Naive thymus-derived CD8-positive, alpha-beta T cell (primary cell): ENCODE measurements at places on chromosomes 5 and 9.
A peak's percentile ranks its signal among the peaks of the same experiment; 100 is the strongest.

- DNase-seq, result no peak
These were observed 8.9 kb upstream of the ELOVL7 start for GRCh38 chr5:60852940-60853339.

GRCh38 chr9:130423272-130423671 is 21.5 kb upstream of the ASS1 start:
- DNase-seq, result no peak

DNA sequence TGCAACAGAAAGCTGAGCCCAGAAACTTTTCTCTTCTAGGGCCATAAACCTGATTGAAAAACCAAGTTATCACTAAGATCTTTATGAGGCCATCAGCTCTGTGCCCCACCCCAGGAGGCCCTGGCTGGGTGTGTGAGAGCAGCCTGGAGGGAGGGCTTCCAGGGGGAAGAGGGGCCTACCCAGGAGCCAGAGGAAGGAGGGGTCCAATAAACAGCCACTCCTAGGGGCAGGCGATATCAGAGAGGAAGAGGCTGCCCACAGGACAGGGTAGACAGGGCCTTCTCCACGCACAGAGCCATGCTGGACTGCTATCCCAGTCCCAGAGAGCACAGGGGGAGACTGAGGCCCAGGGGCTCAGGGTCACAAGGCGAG is 4.5 kb upstream of the CDX1 start:
- no peak for DNase-seq

GRCh38 chr9:19184144-19184917 is 46.2 kb upstream of the DENND4C start:
- DNase-seq, result peak; percentile 80

- no peak for DNase-seq
These were observed 14.2 kb upstream of the LARP1 start for GRCh38 chr5:154740957-154741356.

DNA sequence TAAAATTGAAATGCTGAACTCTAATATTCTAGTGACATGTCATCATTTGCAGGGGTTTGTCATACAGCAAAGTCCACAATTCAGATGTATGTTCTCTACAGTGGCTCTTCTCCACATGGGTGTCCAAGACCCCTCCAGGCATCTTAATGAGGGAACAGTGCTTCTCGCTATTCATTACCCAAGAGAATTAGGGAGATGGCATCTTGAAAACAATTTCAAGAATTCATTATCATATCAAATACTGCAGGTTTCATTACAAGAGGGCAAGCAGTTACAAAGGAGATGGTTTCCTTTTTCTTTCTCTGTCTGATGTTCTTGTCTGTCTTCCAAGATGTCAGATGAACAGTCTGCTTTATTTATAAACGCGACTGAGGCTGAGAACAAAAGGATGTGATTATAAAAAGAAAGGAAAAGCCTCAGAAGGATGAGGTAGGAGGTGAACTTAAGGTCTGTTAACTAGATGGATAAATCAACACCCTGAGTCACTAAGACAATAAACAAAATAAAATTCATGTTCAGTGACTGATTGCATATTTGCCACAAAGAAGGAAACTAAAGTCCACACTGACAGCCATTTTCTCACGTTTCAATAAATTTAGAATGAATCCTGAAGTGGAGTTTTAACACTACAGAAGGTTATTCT is 326.7 kb upstream of the EFNA5 start:
- no peak for DNase-seq

- DNase-seq, result no peak
These were observed 83.0 kb upstream of the FCN1 start for GRCh38 chr9:135000647-135001245.

DNA sequence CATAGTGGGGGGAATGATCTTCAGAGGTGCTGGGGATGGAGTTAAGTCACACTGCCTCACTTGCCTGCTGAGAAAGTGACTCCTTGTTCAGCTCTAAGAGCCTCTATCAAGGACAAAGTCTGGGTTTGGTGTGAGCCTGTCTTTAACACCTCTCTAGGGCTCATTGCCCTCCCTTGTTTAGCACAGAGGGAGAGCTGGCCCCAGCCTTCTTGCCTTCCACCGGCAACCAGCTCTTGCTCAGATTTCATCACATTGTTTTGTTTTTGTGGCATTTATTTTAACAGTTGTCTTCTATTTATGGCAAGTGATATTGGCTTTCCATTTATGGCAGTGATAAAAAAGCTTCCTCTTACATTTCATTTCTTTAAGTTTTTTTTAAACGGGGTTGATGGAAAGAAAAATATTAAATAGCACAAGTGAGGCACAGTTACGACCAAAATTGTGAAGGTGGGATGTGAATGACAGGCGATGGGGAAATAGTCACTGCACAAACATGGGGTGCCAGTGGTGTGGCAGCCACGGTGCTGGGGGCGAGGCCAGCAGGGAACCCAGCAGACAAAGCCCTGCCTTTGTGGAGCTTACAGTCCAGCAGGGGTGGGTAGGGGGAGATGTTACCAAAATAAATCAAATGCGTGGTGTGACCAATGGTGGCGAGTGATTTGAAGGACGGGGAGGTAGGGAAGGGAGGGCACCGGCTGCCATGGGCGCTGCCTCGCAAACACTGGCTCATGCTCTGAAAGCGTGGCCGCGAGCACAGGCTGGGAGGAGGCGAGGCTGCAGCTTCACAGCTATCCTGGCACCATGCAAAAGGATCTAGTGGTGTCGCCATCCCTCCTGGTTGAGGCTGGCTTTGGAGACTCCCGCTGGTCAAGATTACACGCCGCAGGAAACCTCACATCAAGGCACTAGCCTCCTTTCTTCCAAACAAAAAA is 21.2 kb upstream of the UNC5A start:
- DNase-seq, result no peak

DNA sequence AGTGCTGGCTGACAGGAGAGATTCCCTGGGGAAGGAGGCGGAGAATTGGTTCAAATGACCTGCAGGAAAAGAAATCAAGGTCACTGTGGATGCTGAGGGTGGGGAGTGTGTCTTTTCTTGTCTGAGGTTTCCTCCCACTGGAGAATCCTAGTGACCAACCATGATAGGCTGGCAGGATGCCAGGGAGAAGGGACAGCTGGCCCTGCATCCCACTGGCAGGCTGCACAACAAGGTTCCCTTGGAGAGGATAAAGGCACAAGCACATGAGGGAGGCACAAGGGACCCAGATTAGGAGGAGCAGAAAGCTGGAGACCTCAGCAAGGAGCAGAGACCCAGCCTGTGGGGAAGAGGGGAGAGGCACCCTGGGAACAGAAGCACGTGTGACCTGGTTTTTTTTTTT is 11.4 kb upstream of the ZDHHC12 start:
- DNase-seq, result no peak

DNA sequence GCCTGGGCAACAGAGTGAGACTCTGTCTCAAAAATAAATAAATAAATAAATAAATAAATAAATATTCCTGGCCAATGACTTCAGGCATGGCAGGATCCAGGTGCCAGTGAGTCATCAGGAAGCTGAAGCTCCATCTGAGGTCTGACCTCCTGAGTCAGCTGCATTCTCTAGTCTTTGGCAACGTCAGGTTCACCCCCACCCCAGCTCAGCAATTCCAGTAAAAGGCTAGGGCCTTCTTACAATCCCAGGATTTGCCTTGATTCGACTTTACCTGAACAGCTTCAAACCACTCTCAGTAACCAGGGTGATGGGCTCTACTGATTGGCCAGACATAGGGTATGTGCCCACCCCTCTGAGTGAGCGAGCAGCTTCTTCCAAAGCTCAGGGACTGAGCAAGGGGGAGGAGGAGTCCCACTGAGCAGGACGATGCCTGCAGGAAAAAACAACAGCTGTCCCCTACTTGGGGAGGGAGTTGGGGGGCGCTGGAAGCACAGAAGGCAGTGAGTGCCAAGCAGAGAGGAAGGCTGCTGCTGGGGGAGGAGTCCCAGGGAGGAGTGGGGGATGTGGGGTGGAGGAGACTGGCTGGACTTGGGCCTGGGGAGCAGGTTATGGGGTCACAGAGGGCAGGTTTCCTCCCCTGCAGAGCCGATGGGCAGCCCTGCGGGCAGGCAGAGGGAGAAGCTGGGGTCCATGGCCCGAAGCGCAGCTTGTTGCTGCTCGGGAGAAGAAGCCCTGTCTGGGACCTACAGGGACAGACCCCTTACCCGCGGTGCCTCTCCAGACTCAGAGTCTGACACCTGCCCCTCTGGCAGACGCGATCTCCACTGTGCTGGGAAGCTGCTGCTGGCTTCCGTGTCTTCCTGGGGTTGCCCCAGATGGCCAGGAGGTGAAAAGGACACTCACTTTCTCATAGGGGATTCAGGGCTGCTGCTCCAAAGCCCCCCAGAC is 25.9 kb upstream of the UNC5A start:
- DNase-seq, result no peak

DNA sequence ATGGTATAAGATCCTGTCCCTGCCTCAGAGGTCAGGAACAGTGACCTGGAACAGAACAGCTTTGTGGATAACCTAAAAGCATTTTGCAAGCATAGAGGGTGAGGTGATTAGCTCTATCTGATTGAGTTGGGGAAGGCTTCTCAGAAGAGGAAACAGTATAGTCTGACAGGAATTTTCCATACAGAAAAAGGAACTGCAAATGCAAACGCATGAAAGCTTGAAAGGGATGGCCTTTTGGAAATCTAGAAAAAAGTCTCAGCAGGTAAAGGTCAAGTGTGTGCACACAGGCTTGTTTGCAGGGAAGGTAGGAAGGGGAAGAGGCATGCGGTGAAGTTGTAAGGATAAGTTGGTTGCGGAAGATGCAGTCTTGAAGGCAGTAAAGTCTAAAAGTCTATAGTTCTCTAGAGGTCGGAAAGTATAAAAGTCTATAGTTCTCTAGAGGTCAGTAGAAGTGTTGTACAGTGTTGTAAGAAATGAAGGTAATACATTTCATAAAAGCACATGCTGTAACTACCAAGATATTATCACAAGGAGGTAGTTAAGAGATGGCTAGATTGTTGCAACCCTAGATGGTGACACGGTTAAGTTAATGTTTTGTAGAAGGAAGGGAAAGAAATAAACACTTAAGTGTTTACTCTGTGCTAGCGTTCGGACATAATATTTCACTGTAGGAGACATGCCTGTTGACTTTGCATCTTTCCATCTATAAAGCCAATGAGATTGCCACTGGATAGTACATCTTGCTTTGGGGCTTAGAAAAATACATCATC is 16.7 kb upstream of the HSPB3 start:
- no peak for DNase-seq

GRCh38 chr9:129702589-129703520 is 37.4 kb downstream of the PRRX2 start:
- no peak for DNase-seq

DNA sequence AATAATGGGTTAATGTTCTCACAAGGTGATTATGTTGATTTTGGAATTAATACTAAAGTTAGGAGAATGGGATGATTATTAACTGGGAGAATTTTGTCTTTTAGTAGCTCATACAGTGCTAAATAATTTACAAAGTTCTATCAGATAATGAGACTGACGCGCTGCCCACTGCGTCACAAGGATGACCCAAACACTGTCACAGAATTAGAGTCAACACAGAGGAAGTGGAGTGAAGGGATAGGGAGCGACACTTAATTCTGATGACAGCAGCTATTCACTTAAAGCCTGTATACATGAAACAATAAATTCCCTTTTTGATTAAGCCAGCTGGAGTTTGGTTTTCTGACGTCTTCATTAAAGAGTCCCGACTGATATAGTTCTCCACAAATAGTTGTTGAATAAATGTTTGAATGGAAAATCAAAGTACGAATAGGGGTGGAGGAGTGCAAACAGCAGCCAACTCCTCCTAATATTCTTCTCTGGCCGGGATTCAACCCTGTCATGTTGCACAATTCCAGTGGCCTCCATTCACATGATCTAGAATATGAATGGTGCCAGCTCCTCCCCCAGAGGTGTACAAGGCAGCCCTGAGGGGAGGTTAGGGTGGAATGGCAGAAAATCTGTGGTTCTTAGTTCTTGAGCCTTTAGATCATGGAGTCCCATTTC is 140.3 kb downstream of the PCSK1 start:
- no peak for DNase-seq

GRCh38 chr9:137351781-137352501 is 49.9 kb upstream of the NRARP start:
- DNase-seq, result no peak

GRCh38 chr5:132272311-132273210 is 15.1 kb downstream of the PDLIM4 start:
- peak; percentile 59 for DNase-seq

- no peak for DNase-seq
These were observed 83.7 kb upstream of the SLIT3 start for GRCh38 chr5:169384661-169385060.

GRCh38 chr9:133738640-133739225 is 581 bp upstream of the SARDH start:
- no peak for DNase-seq

GRCh38 chr5:10902145-10902544 is 141.1 kb upstream of the DAP start:
- DNase-seq, result no peak

DNA sequence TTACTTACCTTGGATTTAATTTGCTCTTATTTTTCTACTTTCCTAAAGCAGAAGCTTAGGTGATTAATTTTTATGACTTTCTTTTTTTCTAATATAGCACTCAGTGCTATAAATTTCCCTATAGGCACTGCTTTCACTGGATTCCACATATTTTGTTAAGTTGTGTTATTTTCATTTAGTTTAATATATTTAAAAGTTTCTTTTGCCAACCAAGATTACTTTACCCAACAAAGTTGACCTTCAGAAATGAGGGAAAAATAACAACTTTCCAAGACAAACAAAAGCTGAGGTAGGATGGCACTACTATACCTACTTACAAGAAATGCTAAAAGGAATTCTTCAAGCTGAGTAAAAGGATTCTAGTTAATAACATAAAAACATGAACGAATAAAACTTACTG is 8.8 kb upstream of the IFNB1 start:
- no peak for DNase-seq

DNA sequence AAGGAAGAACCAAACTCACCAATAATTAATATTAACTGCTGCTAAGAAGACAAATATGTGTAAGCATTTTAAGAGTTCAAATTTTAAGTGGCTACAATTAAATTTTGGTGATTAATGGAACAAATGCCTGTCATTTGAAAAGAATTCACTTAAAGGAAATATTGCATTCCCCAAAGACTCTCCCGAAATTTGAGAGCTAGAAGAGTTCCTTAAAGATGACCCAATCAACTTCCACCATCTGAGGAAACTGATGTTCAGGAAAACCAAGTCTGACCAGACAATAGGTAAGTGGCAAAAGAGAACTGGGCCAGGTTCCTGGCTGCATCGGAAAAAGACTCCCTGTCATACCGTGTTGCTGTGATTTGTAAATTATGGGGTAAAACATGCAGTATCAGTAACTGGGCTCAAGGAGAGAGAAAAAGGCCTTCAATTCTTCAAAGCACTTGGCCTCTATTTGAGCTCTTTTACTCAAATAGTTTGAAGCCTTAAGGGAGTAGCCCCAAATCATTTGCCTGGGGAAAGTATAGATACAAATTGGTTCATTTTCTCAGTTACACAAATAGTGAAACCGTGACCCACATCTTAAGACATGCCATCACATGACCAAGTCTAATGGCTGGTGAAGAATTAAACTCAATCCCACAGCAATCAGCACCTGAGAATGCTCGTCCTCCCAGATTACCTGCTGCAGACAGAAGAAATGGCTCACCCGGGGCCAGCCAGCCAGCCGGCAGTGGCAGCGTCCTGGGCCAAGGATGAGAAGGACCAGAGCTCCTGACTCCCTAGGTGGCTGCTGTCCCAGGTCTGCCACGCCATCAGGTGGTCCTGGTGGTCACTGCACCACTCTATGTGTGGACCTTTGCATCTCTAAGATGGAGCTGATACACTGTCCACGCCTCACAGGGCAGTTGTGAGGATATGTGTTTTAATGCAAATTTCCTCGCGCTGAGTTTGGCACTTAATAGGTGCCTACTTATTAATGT is 162.9 kb downstream of the TTLL11 start:
- DNase-seq, result no peak
